ENCODE measurements at places on chromosomes 3 and 15.

DNA sequence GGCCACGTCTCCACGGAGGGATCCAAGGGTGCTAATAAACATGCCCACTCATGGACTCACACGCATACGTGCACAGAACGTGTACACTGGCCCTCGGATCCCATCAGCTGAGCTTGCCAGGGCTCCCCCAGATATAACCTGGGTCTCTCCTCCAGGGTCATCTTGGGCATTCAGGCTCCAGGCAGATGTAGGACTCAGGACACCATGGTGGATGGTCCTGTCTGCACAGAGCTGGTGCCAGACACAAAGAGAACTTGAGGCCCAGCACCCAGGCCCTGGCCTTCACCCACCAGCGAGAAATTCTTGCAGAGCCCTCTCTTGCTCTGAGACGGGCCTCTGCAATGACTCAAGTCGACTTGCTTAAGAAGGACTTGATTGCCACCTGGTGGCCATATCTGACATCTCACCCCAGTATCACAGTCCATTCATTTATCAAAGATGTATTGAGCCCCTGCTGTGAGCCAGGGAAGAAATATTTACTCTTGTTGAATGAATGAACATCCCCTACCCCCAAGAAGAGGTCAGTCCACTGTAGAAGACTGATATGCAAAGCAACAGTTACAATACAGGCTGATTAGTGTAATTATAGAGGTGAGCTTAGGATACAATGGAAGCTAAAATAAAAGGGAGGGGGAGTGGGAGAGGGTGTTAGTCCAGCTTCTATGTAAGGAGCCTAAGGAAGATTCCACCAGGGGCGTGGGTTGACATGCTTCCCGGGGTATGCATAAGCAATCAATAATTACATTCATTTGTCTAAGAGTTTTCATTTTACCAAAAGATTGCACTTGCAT, 34.2 kb upstream of the VPS8 start:
- DNase-seq, result peak; percentile 97

DNA sequence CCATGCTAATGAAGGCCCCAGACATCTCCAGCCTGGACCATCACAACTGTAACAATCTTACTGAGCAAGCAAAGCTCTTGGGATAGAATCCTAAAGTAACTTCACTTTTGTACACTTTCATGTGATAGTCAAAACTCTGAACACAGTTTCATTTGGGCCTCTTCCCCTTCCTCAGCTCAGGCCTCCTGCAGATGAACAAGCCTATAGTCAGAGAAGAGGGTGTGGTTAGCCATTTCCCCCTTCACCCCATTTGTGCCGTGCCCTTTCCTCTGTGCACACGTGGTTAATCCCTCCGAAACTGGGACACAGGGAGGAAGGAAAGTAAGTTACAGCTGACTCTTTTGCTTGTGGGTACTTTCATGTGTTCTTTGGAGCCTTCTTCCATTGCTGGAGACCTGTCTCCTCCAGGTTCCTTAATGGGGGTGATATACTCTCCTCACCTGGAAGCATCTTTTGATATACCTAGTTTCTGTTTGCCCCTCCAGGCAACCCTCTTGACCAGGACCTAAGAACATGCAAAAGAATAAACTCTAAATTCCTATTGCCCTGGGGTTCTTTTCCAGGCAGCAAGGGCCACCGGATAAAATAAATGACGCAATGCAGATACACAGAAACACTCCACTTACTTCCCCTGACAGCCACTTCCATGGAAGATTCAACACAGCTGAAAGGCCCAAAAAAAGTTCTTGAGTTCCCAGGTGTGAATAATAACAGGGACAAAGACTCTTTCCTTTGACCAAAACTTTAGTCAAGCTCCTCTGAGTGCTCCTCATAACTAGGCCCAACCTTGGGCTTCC, 29.6 kb upstream of the CSTA start:
- no peak for DNase-seq

DNA sequence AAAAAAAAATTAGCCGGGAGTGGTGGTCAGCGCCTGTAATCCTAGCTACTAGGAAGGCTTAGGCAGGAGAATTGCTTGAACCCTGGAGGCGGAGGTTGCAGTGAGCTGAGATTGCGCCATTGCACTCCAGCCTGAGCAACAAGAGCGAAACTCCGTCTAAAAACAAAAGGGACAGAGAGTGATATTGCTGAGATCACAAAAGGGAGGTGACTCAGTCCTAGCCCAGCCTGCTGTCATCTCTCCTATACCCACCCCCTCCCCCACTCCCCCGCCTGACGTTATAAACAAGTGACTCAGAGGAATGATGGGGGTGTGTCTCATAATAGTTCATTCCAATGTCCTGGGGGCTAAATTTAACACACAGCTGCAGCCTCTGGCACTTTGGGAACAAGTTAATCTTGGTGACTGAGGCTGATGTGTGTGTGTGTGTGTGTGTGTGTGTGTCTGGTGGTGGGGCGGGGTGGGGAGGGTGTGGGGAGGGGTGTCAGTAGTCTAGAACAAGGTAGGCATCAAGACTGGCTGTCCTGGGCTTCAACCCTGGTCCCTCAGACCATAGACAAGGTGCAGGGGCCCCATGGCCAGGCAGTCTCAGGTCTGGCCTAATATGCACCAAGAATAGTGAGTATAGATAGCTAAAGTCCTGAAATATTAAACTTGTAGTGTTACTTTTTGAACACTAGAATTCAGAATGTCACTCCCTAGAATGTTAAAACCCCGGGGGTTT, 1.3 kb upstream of the KLHL40 start:
- DNase-seq, result peak; percentile 94

DNA sequence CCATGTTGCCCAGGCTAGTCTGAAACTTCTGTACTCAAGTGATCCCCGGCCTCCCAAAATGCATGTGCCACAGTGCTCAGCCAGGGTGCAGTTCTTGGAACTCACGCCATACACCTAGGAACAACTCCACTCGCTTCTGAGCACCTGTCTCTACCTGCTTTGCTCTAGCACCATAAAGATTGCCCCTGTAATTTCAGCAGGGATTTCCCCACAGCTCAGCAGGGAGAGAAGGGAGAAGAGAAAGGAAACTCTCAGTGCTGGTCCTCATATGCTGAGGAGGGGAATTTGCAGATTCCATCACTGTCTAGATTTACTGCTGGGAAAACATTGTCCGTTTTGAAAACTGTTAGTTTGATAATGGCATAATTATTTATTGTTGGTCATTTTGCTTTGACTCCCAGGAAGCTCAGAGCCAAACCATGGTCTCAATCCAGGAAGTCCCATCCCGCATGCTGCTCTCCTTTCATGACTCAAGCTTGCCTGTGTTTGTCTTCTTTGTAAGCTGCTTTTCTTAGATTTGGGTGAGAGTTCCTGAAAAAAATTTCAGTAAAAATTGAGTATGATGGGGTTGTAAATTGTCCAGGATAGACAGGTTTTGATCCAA, 24.2 kb downstream of the TRIM71 start:
- no peak for DNase-seq

DNA sequence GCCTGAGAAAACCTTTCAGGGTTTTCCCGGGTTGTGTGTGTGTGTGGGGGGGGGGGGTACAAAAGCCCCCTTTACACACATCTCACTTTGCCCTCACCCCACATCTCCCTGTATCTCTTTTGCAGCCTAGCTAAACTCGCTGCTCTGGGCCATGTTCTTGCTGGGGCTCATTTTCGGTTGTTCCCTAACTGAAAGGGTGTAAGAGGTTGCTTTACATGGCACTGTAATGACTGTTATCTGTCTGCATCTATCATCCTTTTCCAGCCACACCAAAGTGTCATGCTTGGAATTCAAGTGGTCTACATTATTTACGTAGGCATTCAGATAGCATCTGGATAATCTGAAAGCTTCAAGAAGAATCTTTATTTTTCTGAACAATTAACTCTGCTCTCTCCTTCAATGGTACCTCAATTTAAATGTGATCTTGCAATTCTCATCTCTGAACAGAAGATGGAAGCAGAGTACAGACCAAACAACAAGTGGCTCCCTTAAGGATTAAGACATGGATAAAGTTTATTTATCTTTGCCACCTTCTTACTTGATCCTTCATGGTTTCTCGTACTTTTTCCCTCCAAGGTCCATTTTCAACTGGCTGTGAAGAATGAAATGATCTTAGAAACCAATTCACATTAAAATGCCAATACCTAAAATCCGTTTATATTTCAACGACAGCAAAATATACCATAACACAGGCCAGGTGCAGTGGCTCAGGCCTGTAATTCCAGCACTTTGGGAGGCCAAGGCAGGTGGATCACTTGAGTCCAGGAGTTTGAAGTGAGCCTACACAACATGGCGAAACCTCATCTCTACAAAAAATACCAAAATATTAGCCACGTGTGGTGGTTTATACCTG, 34.9 kb downstream of the DCLK3 start:
- peak; percentile 79 for DNase-seq

DNA sequence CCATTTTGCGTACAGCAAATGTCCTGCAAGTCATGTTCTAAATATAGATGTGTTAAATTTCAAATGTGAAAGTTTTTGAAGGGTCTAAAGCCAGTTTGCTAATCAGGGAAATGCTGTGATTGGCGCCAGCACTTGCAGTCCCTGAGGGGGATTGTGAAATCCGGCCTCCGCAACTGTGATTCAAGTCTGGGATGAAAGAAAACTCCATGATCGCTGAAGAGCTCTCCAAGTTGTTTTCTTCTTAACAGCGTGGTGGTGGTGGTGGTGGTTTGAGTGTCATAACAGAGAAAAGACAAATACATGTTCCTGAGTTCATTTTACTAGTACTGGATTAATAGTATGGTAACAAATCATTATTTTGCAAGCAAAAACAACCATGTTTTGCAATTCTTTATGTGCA, 51.8 kb downstream of the MITF start:
- DNase-seq, result peak; percentile 83

DNA sequence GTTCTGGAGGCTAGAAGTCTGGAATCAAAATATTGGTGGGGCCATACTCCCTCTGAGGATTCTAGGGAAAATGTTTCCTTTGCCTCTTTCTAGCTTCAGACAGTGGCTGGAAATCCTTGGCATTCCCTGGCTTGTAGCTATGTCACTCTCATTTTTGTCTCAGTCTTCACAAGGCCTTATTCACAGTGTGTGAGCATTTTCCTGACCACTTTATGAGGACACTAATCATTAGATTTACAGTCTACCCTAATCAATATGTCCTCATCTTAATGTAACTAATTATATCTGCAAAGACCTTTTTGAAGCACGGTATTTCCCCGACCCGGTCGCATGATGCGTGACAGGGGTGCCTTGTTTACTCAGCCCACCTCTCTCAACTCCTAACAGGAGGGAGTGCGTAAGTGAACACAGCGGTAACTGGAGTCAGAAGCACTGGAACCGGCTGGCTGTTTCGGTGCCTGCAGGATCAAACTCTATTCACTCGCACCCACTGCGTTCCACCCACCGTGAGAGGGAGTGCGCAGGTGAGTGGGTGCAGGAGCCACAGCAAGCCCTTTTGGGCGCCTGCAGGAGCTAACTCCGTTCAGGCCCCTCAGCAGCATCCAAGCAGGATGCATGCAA, 155.0 kb downstream of the EPHA3 start:
- no peak for DNase-seq

GRCh38 chr3:167125612-167126407, 254.3 kb downstream of the ZBBX start:
- DNase-seq, result no peak

DNA sequence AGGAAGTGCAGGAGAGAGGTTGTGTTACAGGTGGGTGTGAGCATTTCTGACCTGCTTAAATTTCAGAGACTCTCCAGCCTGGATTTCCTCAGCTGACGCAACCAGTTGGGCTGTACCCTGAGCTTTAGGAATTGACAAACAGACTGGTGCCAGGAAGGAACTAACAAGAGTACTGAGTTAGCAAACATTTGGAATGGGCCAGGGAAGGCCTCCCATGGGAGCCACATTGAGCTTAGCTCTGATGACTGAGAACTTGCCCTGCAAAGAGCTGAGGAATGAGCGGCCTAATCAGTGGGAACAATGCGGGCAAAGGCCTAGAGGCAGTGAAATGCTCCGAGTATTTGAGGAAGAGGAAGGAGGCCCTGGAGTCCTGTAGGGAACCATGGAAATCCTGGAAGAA, 254.2 kb downstream of the FEZF2 start:
- DNase-seq, result peak; percentile 11
